Aorta (tissue), 5 donors: ENCODE measurements at places on chromosomes 6 and 20. TPM values are rescaled to one million over a fixed set of nuclear protein-coding genes. Genes with fewer than 3 reads are reported as not detected.

DNA sequence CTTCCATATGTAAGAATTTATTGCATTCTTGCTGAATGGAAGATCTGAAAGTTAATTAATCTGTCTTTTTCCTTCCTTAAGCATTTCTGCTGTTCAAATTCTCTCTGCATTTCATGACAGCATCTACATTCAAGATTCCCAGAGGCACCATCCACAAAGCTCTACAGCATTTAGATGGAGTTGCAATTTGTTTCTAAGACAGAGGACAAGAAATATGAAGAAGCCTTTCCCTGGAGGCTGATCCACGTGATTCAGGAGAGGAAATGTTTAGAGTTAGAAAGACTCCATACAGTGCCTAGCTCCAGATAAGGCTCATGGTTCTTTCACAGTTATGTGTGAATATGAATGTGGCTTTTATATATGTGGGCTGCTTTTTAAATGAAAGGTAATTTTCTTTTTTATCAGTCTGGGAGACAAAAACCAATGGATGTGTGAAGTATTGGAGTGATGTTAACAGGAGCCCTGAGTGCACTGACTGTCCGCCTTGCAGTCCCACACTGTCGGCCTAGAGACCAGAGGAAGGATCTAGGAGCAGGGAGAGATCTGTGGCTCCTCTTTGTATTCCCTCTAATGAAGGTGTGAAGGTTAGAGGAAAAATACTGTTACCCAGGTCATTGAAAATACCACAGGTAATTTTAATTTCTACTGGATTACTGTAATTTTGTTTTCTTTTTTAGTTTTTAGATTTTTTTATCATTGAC lies 686.6 kb upstream of the GJE1 start:
- no peaks in the 10 kb centered on the region for H3K36me3 ChIP-seq
- no peaks in the 10 kb centered on the region for H3K27me3 ChIP-seq
- no peak for DNase-seq

- DNase-seq: no peak
- no peaks in the 10 kb centered on the region for H3K36me3 ChIP-seq
- H3K27me3 ChIP-seq: no peaks in the 10 kb centered on the region
- H3K27ac ChIP-seq: no peak overlapping the region
- H3K4me1 ChIP-seq: peaks cover 1% of the 10 kb centered on the region
Measured at GRCh38 chr6:116445102-116445501, 16.1 kb upstream of the CALHM6 start.

DNA sequence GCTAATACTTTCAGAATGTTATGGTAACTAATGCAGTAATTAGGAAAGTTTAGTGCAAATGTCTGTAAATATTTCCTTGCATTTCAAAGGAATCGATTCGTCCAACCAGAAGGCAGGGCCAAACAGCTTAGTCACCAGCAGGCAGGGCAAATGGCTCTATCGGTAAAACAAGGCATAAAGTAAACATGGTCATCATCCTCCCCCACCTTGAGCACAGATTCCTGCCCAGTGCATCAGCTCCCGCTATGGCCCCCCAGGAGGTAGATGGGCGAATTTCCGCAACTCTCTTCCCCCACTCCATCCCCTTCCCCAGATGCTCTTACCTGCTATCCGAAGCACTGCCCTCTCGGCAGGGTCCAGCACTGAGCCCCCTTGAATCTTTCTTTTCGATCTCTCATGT lies 103.8 kb upstream of the BEND6 start:
- H3K27ac ChIP-seq: peak overlapping the region; percentile 71
- peaks cover 3% of the 10 kb centered on the region for H3K4me1 ChIP-seq
- no peaks in the 10 kb centered on the region for H3K36me3 ChIP-seq

- H3K4me3 ChIP-seq: peak overlapping the region; percentile 38
- H3K36me3 ChIP-seq: no peaks in the 10 kb centered on the region
- H3K27me3 ChIP-seq: no peaks in the 10 kb centered on the region
- H3K4me1 ChIP-seq: no peaks in the 10 kb centered on the region
- DNase-seq: no peak
- H3K27ac ChIP-seq: no peak overlapping the region
Measured at GRCh38 chr6:130967502-130968445, 95.3 kb downstream of the EPB41L2 start.

DNA sequence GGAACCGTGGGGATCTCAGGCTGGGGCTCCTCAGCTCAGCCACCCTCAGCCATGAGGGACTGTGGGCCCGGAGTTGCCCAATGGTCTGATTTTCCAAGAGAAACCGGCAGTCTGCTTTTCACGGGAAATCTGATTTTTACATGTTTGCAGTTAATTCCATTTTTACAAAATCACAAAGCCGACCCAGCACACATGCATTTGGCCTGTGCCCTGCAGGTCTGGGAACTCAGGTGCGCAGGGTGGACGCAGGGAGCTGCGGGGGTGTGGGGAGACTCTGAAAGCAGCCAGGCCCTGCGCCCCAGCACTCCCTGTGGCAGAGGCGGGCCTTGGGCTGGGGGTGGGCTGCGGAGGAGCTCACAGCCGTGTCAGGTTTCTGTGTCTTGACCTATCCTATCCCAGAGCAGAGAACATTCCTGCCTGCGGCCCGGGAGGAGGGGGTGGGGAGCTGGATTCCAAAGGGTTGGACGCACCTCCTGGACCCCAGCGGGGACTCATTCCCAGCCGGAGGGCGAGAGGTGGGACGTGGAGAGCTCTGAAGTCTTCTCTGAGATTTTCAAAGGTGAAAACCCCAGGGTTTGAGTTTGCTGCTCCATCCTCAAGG lies 60.6 kb downstream of the ADNP start:
- peak; percentile 68 for DNase-seq
- no peak overlapping the region for H3K27ac ChIP-seq
- H3K4me3 ChIP-seq: no peak overlapping the region
- H3K4me1 ChIP-seq: no peaks in the 10 kb centered on the region
- no peaks in the 10 kb centered on the region for H3K36me3 ChIP-seq
- H3K27me3 ChIP-seq: no peaks in the 10 kb centered on the region

GRCh38 chr20:48329031-48329615 lies 498.7 kb downstream of the PREX1 start:
- H3K27ac ChIP-seq: no peak overlapping the region
- H3K36me3 ChIP-seq: no peaks in the 10 kb centered on the region
- no peaks in the 10 kb centered on the region for H3K27me3 ChIP-seq
- DNase-seq: no peak
- H3K4me3 ChIP-seq: no peak overlapping the region

GRCh38 chr6:154329350-154330170 lies 27.0 kb downstream of the IPCEF1 start:
- H3K27me3 ChIP-seq: no peaks in the 10 kb centered on the region
- H3K4me3 ChIP-seq: peak overlapping the region; percentile 34
- H3K27ac ChIP-seq: no peak overlapping the region
- H3K36me3 ChIP-seq: no peaks in the 10 kb centered on the region

The DOK5 gene
- total RNA-seq: 9.1 TPM
